BJ (cell line): ENCODE measurements at places on chromosomes 5 and 9. TPM values are rescaled to one million over a fixed set of nuclear protein-coding genes. Genes with fewer than 3 reads are reported as not detected.

GRCh38 chr5:76956033-76956432 lies 3.2 kb downstream of the CRHBP start:
- DNase-seq, result no peak

- no peak for DNase-seq
These were observed 81.8 kb downstream of the ARSB start for GRCh38 chr5:78903353-78903752.

GRCh38 chr5:43573058-43573457 lies 16.2 kb upstream of the PAIP1 start:
- DNase-seq, result no peak

- no peak for DNase-seq
These were observed 25.0 kb downstream of the SH3TC2 start for GRCh38 chr5:149037817-149038216.

- DNase-seq, result no peak
These were observed 98.8 kb downstream of the MYO10 start for GRCh38 chr5:16837305-16837704.

- DNase-seq, result no peak
These were observed 265.2 kb downstream of the DMAC1 start for GRCh38 chr9:7534211-7534935.

The HSD17B3 gene
- polyA plus RNA-seq, result 0.05 TPM in 1 of 2 replicates, not detected in the other

DNA sequence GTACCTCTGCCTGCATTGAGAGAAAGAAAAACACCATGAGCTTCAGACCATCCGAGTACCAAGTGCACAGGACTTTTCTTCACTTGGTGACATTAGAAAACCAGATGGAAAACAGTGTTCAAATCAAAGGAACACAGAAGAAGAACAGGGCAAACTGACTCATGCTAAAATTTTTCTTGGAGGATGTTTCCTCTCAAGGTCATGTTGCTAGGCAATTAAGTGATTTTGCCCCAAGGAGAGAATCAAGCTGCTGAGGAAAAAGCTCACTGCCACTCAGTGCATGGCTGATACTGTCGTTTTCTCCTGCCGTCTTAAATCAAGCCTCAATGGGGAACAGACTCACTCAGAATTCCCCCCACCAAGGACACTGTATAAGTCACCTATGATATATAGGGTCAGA lies 57.9 kb upstream of the SIMC1 start:
- DNase-seq, result no peak

The NADK2 gene
- polyA plus RNA-seq, result 7.2 and 13.5 TPM in 2 replicates
